Colonic mucosa (tissue), 4 donors: ENCODE measurements at places on chromosomes 3 and 15.

DNA sequence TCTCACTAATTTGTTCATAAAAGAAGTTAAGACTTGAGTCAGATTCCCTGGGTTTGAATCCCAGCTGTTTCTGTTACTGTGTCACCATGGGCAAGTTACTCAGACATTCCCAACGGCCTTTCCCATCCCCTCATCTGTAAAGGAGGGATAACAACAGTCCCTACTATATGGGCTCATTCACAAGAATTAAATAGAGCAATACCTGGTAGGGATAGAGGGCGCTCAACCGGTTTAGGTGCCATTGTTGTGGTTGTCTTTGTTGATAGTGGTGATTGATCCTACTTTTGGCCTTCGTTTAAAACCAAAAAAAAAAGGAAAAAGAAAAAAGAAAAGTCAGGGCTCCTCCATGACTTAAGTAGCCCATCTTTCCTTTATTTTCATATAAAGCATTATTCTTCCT is 563.1 kb downstream of the GRM7 start:
- DNase-seq = no peak

DNA sequence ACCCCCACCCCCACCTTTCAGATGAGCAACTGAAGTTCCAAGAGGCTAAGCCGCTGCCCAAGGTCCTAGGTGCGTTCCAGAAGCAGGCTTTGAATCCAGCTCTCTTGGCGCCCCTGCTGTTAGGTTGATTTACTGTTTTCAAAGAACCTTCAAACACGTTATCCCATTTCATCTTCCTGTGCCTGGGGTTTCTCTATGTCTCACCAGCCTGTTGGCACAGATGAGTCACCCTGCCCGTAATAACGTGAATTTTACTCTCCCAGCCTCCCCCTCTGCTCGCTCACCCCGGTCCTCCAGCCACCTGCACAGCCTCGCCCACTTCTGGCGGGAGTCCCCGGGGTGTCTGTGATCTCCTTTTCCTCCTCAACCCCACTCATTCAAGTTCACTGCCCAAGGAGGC is 13.0 kb upstream of the TSEN2 start:
- DNase-seq = peak; percentile 54

DNA sequence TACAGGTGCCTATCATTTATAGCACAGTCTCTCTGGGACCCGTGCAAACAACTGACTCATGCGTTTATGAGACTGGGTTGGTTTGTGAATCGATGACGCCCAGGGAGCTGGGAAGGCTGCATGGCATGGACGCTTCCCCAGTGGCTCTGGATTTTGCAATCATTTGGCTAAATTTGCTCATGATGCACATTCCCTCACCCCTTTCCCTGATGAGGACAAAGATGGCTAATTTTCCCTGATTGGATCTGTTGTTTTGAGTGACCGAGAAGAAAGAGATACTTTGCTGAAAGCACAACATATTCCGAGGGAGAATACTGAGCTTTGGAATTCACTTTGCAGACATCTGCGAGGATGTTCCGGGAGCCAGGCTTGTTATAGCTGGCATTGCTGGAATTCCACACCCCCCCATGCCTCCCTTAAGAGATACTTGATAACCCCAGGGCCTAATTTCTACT is 51.1 kb downstream of the CGNL1 start:
- peak; percentile 75 for DNase-seq

DNA sequence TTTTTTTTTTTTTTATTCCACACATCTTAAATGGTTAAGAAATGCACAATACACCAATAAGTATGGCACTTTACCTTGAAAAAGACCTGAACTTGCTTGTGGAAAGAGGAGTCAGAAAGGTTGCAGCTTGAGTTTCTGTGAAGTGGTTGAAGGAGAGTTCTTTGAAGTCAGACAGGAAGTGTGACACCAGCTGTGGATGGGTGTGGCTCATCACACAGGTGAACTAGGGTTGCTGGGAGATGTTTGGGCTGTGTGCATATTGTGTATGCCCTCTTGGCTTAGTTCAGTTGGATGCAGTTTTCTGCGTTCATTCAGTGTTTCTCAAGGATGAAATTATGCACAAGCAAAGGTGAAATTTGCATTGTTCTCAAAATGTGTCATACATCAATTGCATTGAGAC is 6.3 kb downstream of the AEN start:
- peak; percentile 56 for DNase-seq

GRCh38 chr15:28963711-28964081 is 77.9 kb downstream of the APBA2 start:
- no peak for DNase-seq

DNA sequence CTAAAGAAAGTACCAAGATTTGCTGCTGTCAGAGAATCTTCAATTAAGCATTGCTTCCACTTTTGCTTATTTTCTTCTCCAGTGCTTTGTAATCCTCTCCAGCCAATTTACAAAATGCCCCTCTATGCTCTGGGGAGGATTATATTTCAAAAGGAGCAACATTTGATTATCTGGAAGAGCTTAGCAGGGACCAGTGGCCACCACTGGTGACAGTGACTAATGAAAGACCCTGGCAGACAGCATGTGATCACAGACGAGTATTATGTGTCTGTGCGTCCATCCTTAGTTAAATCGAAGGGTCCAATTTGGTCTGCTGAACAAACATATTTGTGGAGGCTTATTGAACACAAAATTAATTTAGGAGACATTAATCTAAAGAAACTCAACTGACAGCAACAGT is 152.6 kb downstream of the ZNF621 start:
- no peak for DNase-seq

DNA sequence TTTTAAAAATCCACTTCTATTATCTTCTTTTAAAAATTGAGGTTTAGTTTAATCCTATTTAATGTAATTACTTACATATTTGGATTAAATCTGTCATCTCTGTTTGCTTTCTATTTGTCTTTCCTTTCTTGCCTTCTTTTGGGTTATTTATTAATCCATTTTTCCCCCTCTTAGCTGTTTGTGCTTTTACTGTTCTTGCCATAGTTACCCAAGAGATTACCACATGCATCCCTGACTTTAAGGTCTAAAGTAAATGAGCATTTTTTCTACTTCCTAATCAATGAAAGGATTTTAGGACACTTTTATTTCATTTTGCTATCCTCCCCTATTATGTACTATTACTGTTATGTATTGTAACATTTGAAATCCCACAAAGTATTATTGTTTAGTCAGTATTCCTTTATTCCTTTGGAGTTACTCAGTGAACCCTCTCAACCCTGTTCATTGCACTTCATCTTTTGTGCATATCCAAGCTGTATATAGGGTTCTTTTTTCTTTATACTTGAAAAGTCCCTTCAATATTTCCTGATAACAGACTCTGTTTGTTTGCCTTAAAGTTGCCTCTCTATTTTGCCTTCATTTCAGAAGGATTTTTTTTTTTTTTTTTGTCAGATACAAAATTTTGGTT is 62.7 kb downstream of the MEF2A start:
- DNase-seq = no peak

GRCh38 chr3:153881201-153881600 is 240.0 kb upstream of the ARHGEF26 start:
- DNase-seq = no peak

DNA sequence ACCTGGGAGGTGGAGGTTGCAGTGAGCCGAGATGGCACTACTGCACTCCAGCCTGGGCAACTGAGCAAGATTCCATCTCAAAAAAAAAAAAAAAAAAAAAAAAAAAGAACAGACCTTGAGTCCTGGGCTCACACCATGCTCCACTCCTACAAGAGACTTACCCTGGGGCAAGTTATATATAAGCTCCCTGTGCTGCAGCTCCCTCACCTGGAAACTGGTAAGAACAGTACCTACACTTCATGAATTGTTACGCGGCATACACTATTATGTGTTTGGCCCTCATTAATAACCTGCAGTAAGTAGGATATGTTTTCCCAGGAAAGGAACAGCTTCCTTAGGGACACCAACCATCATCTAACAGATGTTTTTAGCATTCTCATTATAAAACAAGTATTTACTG is 119.6 kb downstream of the FMN1 start:
- DNase-seq = no peak

DNA sequence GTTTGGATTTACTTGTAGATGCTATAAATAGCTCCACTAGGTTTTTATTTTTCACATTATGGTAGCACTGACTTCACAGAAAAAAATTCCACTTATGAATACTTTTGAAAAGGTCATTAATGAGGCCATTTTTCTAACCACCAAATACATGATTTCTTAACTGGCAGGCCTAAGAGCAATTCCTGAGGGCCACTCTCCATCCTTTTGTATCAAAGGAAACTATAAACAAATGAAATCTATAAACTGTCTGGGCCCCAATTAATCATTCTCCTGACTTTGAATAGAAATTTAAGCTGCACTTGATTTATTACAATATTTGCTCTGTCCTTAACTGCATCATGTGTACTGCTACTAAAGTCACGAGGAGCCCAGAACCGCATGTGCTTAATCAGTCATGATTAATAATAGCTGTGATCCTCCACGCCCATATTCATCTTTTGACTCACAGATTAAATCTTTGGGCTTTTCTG is 25.1 kb upstream of the MTMR10 start:
- no peak for DNase-seq

- DNase-seq = no peak
These were observed 46.7 kb upstream of the MTMR14 start for GRCh38 chr3:9602620-9603019.

DNA sequence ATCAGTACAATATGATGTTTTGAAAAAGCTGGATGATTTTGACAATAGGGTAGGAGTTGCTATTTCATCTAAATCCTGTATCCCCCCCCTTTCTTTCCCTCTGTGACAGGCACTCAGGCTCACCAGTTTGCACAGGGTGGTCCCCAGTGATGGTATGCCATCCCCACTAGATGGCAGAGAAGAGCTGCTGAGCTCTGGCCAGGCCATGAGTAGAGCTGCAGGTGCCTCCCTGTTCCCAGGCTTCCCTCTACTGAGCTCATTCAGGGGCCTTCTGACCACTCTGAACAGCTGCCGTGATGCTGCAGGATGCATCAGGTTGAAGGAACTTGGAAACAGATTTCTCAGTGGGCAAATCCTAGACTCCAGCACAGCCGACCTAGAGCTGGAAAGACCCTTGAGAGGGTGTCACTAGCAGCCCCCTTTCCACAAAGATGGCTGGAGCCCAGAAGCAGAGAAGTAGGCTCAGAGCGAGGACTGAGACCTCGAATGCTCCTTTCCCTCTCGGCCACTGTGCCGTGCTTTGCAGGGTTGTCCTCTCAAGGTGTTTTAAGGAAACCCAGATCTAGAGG is 45.1 kb downstream of the EFCAB12 start:
- DNase-seq = peak; percentile 45

- DNase-seq = no peak
These were observed 137.4 kb upstream of the POU1F1 start for GRCh38 chr3:87413814-87414213.

DNA sequence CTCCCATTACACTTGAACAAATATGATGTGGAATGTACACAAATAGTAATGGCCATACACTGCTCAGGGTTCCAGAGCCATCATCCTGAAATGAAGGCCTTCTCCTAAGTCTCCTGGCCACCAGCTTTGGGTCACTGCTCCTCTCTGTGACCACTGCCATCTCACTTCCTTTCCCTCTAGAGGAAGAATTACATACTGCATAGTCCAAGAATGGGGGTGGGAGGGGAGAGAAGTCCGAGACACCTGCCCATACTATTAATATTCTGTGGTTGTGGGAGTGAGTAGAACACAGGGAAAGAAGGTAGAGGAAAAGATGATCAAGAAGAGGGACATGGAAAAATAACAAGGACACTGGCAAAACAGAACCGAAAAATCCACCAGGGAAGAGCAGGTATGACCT is 20.6 kb downstream of the ETV5 start:
- DNase-seq = no peak
